ENCODE measurements at places on chromosomes 16 and 17.

DNA sequence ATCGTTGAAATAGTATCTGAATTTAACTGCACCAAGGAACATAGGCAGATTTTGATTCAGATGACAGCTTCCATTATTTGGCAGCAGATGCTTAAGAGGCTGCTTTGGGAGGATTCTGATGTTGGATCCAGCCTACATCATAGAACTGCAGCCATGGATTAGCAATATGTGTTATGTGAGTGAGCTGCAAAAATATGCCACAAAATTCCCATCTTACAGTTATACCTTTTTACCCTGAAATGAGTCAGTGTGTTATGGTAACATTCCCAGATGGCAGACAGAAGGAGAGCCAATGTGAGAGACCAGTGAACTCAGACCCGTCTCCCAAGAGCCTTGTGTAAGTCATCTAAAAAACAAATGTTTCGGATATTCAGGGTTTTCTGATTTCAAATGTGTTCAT lies 206.1 kb downstream of the CDH13 start:
- DNase-seq: no peak

- no peak for DNase-seq
Measured at GRCh38 chr17:73122953-73123605, 30.6 kb upstream of the SLC39A11 start.

GRCh38 chr17:4574448-4575045 lies 9.8 kb upstream of the SMTNL2 start:
- no peak for DNase-seq

DNA sequence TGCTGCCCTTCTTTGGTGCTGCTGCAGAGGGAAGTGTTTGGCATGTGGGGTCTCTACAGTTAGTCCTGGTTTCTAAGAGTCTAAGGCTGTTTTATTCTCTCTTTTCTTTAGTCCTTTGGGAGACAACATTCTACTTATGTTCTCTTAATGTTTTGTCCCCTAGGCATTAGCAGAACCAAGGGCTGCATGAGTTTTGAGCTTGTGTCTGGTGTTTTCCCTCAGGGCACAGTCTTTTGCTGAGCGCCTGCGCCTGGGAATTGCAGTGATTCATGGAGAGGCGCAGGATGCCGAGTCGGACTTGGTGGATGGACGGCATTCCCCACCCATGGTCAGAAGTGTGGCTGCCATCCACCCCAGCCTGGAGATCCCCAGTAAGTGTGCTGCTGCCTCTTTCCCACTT lies 41.1 kb upstream of the SLC5A10 start:
- no peak for DNase-seq

DNA sequence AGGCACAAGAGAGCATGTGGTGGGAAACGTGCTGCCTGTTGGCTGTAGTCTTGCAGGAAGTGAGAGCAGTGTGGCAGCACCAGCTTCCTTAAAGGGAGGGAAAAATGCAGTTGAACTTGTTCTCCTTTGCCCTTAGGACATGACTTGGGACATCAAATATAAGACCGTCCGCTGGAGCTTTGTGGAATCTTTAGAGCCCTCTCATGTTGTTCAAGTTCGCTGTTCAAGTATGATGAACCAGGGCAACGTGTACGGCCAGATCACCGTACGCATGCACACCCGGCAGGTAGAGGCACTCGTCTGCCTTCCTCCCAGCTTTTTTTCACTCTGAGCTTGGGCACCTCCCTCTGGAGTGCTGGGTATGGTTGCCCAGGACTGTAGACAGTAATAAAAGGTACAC lies 23.3 kb downstream of the GPR179 start:
- DNase-seq: no peak

GRCh38 chr16:57377080-57377841 lies 5.0 kb downstream of the CX3CL1 start:
- DNase-seq: no peak

DNA sequence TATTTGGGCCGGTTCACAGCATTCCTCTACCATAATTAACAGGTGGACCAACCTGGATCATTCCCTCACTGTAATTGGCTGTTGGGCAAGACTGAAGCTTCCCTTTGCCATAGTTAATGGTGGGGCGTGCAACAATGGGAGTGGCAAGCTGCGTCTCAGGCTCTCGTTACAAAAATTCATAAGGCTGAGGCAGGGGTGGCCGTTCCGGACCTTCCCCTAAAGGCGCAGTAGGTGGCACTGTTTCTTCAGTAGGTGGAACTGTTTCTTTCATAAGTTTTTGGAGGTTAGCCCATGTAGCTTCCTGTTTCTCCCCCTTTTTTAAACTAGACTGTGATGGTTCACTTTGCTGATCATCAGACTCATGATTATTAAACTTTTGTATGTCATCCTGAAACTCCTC lies 17.0 kb upstream of the TMC5 start:
- DNase-seq: no peak

DNA sequence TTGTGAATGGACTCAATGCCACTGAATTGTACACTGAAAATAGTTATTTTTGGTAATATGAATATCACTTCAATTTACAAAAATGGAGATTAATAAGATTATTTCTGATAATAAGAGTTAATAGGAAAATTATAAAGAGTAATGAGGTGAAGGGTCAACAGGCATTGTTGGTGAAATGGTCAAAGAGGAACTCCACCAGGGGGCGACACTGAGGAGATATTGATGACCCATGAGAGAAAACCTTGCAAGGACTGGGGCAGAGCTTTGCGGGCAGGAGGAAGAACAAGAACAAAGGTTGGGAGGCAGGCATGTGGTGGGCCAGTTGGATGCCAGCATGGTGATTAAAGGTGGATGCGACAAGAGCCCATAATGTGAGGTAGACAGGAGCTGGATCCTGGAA lies 74.0 kb upstream of the XYLT1 start:
- no peak for DNase-seq

DNA sequence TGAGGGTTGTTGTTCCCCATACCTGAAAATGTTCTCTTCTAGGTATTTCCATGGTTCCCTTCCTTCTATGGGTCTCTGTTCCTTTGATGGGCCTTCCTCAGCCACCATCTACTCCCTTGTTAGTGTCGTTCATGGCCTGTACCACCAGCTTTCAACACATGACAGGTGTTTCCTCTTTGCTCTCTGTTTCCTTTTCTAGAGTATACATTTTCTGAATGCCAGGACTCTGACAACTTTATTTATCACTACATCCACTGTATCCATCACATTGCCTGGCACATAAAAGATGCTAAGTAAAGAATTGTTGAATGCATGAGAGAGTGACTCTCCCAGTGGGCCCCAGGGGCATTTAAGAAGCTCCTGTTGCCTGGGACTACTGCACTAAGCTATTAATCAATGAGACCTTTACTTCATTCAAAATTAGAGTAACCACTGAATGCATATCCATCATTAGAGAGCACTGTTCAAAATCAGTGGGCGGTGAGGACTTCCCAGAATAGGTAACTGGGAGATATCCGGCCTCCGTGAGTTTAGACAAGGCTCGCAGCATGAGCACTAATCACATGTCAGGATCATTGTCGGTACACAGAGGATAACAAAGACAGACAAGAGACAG lies 255.0 kb downstream of the CBLN1 start:
- DNase-seq: no peak

DNA sequence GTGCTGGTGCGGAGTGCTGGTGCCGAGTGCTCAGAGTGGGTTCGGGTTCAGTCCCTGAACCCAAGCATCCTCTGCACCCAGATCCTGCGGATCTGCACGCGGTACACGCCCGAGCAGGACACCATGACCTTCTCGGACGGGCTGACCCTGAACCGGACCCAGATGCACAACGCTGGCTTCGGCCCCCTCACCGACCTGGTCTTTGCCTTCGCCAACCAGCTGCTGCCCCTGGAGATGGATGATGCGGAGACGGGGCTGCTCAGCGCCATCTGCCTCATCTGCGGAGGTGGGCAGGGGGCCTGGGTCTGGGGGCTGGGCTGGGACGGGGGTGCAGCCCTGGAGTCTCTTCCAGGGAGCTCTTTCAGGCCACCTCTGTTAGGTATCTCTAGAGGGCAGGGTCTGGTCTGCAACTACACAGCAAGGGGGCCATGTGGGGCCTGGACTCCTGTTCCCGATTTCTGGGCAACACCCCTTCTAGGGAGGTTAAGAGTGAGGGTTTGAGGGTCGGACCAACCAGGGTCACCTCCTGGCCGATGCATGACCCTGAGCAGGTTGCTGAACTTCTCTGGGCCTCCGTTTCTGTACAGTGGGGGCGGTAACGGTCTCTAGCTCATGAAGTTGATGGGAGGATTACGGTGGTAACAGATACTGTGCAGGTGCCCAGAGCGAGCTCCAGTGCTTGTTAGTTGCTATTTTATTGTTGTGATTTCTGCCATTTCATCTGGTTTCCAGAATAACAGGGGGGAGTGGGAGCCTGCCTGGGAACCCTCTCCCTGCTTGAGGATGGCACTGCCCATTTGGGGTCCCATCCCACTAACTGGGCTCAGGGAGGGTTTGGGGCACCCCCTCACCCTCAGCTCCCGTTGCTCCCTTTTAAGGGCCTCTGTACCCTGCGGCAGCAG lies 10.1 kb downstream of the GJD3 start:
- DNase-seq: no peak

DNA sequence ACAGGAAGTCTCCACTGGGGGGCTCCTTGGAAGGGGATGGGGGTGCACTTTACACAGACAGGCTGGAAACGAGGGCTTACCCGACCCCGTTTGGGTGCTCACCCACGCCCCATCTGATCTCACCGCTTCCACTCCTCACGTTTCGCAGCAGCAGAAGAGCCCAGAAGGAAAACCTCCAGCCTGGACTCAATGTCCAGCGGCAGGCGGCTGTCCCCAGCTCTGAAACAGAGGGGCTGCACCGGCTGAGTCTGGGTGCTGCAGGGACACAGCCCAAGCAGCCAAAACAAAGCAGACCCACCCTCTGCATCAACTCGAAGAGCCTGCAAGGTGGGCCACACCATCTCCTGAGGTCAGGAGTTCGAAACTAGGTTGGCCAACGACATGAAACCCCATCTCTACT lies 3.9 kb downstream of the MEAK7 start:
- DNase-seq: no peak

- peak; percentile 47 for DNase-seq
Measured at GRCh38 chr17:81387100-81388090, 7.9 kb upstream of the BAHCC1 start.

DNA sequence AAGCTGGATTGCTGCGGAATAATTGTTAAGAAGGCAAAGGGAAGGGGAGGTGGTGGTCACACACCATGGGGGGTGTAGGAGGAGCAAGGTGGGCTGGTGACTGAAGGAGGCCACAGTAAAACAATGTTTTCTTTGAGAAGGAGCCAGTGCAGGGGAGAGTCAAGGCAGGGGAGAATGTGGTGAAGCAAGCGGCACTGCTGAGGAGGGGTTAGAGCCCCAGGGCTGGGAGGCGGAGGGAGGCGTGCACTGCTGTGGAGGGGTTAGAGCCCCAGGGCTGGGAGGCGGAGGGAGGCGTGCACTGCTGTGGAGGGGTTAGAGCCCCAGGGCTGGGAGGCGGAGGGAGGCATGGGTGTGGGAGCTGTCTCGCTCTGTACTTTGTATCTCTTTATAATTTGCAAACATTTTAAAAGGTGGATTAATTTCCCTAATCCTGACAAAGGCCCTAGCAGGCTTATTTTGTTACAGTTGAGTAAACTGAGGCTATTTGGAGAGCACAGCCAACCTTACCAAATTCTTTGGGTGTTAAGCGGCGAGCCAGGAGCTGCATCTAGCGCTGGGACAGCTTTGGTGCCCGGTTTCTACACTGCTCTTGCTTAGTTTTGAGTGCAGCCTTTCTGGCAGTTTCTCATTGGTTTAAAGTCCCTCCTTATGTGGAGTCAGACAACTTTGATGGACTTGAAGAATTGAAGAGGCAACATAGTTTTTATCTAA lies 20.9 kb downstream of the RPTOR start:
- no peak for DNase-seq

- DNase-seq: no peak
Measured at GRCh38 chr17:2709183-2709661, 2.3 kb downstream of the CLUH start.

DNA sequence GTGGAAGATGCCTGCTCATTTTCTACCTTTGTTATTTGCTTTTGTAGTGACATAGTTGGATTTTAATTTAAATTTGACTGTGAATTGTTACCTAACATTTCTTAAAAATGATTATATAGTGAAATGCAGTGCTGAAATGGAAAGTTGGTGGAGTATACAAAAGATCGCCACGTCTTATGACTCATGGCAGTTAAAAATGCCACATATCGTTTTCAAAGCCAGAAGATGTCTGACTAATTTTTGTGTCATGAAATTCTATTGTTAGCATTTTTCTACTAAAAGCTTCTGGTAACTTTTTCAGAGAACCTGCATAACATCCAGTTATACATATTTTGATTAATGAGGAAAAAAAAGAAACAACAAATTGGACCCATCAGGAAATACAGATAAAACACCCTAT lies 20.6 kb downstream of the MAP2K4 start:
- no peak for DNase-seq

DNA sequence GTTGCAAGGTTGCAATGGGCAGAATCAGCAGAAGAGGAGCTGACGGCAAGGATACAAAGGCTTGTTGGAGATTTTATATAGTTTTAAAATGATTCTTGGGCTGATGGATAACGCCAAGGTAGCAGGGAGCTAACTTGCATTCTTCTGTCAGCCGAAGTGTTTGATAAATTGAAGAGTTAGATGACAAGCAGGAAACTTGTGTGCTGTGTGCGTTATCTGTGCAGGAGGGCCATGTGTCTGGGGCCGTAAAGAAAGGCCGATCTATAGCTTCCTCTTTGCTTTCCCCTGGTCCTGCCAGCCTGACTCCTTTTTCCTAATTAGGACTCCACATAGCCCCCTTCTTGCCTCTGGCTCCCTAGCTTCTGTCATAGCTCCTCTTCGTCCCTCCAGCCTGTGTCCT lies 6.7 kb upstream of the WWOX start:
- no peak for DNase-seq

DNA sequence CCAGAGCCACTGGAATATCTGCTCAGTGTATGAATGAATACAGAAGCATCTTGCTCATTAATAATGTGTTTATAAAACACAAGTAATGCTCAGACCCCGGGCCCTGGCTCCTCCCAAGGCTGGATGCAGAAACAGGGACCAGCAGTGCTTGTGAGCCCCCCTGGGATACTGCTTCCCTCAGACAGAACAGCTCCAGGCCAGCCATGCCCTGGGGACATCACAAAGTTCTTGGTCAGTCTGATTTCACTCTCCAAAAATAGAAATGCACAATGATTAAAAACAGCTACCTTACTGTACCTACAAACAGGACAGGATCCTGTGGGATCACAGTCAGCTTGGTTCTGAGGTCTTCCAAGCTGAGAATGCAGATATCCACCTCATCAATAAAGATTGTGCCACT lies 68.2 kb downstream of the ABCC12 start:
- no peak for DNase-seq

DNA sequence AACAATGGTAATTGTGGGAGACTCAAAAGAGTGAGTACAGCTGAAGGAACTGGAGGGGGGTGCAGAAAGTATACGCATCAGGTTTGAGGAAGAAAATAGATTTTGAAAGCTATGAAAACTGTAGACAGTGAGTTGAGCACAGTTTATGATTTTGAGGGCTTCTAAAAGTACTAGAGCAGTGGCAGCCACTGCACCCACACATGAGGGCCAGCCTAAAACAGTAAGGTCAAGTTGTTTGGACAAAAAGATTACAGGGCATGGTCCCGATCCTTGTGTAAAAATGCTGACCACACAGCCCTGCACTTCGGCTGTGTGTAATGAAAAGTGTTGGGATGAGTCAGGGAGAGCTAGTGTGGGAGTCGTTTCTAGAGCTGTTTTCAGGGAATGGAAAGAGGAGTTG lies 2282.1 kb downstream of the TP53TG3F start:
- DNase-seq: no peak

- DNase-seq: no peak
Measured at GRCh38 chr17:53032861-53033271, 789.9 kb upstream of the KIF2B start.

GRCh38 chr17:42193969-42194899 lies at the start of gene GHDC:
GHDC (minus strand) TSS chr17:42194494; CDS start chr17:42193581, 913 bp downstream.
- DNase-seq: peak; percentile 80
